GM12892 (cell line): ENCODE measurements at places on chromosomes 1 and 21.
A peak's percentile ranks its signal among the peaks of the same experiment; 100 is the strongest.

DNA sequence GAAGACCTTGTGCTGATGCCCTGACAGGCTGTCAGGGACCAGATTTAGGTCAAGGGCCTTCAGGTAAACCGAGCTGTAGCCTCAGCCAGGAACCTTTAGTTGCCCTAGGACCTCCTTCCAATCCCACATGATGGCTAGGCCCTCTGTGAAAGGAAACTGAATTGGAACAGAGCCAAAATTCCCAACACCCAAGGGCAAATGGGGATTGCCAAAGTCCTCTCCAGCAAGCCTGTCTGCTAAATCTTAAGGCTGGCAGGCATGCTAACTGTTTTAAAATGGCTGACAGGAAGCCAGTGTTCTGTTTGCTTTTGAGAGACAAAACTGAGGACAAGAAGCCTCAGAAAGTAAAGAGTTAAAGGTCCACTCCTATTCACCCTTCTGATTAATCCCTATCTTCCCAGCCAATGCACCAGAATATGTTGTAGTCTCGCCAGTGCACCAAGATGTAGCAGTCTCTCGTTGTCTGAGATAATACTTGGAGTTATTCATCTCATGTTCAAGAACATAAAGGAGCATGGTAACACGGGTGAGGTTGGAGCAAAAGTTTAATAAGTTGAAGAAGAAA is 35.1 kb downstream of the MSTO1 start:
- no peak for DNase-seq

- DNase-seq, result no peak
These were observed 22.2 kb upstream of the DPT start for GRCh38 chr1:168751195-168751650.

GRCh38 chr1:202615501-202616354 is 94.5 kb downstream of the SYT2 start:
- DNase-seq, result peak; percentile 56

DNA sequence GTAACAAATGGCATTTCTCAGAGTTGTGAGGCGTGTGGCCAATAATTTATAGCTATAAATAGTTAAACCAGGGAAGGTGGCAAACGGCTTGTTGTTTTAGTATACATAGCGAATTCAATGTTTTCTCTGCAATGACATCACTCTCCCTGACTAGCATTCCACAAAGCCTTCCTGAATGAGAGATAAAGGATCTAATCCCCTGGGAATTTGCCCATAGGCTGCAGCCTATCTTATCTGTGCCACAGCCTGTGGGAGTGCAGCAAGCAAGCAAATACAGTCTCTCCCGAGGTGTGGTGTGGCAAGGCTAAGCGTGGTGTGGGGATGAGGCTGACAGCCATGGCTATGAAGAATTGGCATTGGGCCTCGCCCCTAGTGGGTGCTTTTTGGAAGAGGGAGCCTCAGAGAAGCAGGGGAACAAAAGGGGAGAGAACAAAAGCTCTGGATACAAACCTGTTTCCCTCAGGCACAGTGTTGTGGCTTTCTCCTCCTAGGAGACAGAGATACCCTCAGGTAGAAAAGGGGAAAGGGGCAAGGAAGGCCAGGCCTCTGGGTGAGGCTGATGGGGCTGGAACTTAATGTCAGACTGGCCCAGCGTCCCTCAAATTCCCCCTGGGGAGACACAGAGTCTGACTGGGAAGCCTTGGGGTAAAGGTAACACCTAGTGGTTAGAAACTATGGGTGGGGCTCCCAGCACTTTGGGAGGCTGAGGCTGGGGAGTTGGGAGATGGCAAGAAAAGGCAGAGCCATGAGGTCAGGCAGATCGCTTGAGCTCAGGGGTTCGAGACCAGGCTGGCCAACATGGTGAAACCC is 8.9 kb downstream of the TAGLN2 start:
- DNase-seq, result no peak

GRCh38 chr1:94982398-94982797 is 55.5 kb upstream of the CNN3 start:
- no peak for DNase-seq

DNA sequence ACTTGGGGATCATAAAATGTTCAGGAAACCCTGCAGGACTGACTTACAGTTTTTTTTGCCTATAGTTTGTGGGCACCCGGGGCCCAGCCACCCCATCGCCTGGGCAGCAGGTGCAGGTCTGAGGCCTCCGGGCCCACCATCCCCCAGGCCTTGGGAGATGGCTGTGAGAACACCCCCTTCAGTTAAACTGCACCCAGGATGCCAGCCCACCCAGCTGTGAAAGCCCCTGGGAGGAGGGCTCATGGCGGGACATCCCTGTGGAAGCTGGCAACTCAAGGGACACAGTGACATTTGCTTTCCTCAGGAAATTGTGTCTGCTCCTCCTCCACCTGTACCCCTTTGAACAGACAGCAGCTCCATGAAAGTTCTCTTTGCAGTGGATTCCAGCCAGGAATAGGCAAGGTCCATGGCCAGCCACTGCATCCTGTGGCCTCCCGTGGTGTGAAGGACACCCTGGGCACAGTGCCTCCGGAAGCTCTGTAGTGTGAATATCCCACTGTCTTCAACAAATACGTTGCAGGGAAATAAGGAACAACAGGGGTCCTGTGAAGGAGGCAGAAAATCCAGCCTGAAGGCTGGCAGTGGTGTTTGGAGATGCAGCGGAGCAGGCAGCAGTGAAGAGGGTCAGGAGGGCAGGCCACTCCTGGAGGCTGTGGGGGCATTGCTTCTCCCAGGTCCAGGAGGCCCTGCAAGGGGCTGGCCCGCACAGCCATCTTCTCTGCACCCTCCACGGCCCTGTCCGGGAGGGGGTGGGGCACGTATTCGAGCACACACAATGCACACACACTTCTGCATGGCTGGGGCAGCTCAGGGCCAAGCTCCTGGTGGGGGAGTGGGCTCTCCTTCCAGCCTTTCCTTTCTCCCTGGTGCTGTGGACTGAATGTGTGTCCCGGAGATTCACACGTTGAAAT is 2.1 kb upstream of the OBSCN start:
- DNase-seq, result no peak
